ENCODE measurements at places on chromosomes 2 and 18.

- DNase-seq, result peak; percentile 76
Observed at GRCh38 chr2:37875403-37875906, 49.6 kb upstream of the RMDN2 start.

DNA sequence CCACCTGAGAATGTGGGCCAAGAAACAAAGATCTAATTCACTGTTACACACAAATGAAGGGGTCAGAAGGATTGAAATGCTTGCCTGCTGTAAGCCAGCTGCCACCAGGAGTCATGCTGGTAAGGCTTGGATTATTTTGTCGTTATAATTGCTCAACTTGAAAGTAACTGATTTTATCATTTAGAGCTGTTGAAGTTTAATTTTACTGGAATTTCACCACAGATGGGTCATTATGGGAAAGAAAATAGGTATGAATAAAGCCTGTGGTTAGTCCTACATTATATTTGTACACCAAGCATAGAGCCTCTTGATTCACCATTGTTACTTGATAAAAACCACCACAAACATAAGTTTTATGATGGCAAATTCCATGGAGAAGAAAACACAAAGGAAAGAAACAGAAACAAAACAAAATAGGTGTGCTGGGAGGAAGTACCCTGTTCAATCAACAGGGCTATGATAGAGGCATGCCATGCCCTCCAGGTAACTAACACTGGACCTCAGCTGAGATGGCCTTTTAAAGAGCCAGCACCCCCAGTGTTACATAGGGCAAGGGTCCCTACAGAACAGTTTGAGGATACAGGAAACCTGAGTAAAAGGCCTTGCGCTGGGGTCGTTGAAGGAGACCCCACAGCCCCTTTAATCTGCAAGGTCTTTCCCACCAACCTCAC is 3.0 kb downstream of the CLEC4F start:
- DNase-seq, result no peak

GRCh38 chr2:118049816-118050140 is 35.9 kb upstream of the CCDC93 start:
- no peak for DNase-seq

- DNase-seq, result no peak
Observed at GRCh38 chr2:11949732-11950523, 203.5 kb downstream of the LPIN1 start.

DNA sequence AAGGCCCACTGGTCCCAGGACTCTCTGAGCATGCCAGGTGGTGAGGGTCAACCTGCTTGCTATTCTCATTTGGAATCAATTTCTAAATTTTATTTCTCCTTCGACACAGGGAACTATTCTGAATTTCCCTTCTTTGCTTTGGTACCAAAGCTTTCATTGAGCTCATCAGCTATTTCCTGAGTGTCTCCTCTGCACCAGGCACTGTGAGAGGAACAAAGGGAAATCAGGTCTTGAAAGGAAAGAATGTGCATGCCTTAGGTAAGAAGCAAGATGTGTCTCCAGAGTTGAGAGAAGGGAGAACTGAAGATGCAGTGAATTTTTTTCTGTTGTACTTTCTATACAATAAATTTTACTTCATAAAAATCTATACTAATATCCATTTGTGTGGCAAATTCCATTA is 17.9 kb downstream of the SPATS2L start:
- no peak for DNase-seq

DNA sequence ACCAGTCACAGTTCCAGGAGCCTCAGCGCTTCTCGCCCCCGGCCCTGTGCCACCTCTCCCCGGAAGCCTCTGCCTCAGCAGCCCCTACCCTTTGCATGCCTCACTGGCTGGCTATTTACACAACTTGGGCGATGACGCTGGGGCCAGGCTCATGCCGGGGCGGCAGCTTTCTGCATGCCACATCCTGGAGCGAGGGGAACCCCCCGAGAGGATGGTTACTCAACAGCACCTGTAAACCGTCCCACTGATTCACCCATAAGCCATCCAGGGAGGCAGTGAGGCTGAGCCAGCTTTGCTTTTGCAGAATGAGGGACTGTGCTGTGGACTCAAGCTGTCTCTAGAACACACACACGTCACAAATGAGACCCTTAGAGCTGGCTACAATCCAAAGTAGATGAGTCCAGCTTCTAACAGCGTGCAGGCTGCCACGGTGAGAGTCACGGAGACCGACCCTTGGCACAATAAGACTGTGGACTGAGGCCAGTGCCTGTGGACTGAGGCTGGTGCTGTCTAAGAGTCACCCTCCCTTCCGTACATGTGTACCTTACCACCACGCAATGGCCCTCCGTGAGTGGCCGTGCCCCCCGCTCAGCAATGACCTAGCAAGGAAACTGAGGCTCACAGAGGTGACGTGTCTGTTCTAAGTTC is 45.6 kb upstream of the ODC1 start:
- DNase-seq, result peak; percentile 51

- DNase-seq, result no peak
Observed at GRCh38 chr18:25434745-25435144, 82.8 kb upstream of the ZNF521 start.

GRCh38 chr2:241272303-241273209 is 42.9 kb downstream of the HDLBP start:
- DNase-seq, result peak; percentile 71

DNA sequence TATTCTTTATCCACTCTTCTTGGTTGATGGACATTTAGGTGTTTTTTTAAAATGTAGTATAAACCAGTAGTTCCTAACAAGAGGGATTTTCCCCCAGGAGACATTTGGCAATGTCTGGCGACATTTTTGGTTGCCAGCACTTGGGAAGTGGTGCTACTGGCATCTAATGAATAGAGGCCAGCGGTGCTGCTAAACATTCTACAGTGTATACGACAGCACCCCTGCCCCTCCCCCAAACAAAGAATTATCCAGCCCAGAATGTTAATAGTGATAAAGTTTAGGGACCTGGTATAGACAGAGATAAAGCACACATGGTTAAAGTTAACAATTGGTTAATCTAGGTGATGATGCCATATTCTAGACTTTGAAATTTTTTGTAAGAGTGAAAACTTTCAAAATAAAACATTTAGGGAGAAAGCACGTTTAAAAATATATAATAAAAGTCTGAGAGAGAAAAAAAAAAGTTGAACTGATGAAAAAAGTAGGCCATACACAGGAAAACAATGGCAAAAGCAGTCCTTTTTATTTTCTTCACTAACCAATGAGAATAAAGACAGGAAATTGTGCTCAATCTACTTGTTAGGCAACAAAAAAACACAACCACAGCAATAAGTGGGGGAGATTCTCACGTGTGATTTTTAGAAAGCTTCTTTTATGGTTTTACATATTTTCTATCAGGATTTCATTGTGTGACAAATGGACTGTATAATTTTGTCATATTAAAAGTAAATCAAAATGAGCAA is 14.8 kb downstream of the FBXO48 start:
- no peak for DNase-seq

- peak; percentile 81 for DNase-seq
Observed at GRCh38 chr18:61635901-61636528, 256.8 kb downstream of the RNF152 start.

DNA sequence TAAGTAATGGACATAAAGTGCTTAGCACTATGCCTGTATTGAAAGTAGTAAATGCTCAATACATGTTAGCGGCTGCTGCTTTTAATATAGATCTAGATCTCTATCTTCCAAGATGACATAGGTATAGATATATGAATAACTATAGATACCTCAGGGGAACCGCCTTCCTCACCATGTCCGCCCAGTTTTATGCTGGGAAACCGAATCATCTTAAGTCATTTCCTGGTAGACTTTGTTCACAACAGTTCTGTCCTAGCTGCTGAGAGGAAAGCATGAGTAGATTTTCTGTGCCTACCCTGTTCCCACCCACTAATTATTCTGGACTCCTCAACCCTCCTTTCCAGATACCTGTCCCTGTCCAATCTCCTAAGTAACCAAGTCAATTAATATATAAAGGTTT is 21.6 kb upstream of the ITM2C start:
- no peak for DNase-seq

GRCh38 chr2:19124135-19124534 is 234.3 kb downstream of the OSR1 start:
- no peak for DNase-seq

GRCh38 chr18:33560686-33561370 is 17.2 kb upstream of the ASXL3 start:
- peak; percentile 88 for DNase-seq

GRCh38 chr2:196546151-196546919 is 93.2 kb upstream of the CCDC150 start:
- DNase-seq, result no peak

- DNase-seq, result no peak
Observed at GRCh38 chr2:12928775-12929401, 212.2 kb downstream of the TRIB2 start.

GRCh38 chr2:23563673-23564614 is 179.0 kb downstream of the KLHL29 start:
- DNase-seq, result no peak

- peak; percentile 58 for DNase-seq
Observed at GRCh38 chr2:236166796-236167296, 1.3 kb downstream of the GBX2 start.

DNA sequence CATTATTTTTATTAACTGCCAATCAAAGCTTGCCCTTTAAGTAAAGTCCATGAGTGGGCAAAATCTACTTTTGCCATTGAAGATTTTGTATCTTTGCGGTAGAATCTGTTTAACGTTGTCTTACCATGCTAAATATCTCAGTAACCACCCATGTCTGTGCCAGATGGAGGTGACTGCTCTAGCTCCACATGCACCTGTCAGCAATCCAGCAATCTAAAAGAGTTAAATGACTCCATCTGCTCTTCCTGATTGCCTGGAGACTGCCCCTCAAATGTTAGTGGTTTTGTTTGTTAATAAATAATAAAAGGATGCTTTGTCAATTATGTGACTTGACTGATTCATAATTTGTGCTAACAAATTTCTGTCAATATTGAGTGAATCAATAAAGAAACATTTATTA is 141.7 kb downstream of the RBM43 start:
- no peak for DNase-seq

DNA sequence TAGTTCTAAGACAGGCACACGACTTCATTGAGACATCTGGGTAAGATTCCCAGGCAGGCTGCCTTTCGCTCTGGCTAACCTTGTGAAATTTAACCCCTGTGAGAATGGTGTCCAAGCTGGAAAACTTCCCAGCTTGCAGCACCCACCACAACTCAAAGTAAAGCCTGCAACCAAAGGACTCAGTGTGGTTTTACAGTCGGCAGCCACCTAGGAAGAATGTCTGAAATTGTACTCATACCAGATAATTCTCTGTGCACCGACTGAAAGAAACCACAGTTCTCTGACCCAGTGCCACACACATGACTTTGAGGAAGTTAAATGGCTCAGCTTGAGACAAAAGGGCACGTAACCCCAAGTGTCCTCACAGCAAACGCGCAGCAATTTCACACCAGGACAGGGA is 125.7 kb downstream of the RBMS1 start:
- peak; percentile 88 for DNase-seq

GRCh38 chr2:26691161-26691560 is 1.4 kb upstream of the KCNK3 start:
- DNase-seq, result peak; percentile 64

DNA sequence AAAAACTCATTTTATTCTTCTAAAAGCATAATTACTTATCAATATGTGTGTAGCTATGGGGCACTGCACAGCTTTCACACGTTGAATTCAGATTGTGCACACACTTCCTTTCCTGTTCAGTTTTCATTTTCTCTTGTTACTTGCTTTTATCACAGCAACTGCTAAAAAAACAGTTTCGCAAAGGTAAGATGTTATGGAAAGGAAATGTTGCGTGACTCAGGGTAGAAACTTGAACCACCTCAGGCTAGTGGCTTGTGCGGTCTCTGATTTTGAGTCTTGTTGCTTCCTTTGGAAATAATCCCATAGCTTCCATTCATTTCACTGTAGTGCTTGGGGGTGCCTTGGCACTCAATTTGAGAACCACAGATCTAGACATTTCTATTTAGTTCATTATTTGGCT is 171.9 kb downstream of the FMNL2 start:
- DNase-seq, result no peak

GRCh38 chr2:193581807-193582206 is 1387.1 kb upstream of the TMEFF2 start:
- DNase-seq, result no peak

DNA sequence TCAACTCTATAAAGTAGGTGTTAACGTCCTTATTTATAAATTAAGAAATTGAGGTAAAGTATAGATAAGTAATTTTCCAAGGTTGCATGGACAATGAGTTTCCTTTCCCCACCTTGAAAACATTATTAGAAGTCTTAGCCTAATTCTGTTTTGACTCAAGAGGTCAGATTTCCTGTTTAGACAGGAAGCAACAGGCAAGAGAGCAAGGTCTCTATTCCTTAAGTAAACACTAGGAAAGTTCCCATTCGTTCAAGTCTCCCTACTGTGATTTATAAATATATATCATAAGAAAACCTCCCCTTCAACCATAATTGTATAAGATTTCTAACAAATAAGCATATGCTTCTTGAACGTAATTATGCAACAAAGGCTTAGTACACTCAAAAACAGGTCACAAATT is 40.3 kb downstream of the CLASP1 start:
- DNase-seq, result no peak

DNA sequence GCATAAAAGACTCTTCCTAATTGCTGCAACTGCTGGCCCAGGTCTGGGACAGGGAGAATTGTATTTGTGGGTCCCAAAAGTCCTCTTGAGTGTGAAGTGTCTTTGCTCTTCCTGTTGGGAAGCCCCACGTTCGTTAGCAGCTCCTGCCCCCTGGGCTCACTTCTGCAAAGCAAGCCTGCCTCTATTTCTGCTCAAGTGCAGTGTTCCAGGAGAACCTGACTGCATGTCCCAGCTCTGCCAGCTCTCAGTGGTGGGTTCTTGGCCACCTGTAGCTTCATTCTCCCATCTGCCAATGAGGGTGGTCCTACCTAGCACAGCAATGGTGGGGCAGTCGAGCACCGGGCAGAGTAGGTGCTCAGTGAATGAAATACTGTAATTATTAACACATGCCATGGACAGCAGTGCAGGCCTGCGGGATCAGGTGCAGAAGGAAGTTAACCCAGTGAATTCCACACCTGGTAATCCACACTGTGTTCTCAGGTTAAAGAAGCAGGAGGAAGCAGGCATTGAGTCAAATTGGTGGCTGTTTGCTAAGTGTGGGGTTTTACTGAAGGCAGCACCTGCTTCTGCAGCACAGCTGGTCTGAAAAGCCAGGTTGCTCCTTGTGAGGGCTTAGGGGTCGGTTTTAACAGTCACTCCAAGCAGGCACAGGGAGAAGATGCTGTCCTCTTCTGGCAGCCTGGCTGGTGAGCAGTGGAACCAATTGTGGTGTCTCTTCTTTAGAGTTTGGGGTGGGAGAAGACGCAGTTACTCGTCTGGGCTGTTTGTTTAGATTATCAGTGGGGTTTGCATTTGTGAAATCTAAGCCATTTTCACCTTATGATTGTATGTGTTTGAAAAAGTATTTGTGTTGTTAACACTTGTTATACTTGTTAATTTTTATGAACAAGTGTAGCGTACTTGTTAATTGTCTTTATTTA is 54.3 kb downstream of the DGKD start:
- DNase-seq, result peak; percentile 54

DNA sequence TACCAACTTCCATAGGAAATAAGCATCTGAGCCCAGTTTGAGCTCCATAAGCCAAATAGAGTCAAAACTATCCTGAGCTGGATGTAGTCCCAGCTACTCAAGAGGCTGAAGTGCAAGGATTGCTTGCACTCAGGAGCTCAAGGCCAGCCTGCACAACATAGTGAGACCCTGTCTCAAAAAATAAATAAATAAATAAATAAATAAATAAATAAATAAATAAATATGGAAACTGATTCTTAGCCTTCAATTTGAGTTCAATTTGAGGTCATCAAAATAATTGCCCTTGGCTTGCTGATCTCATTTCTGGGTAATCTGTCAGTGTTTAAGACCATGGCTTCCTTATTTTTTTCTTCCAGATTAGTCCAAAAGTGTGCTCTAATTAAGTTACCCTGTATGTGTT is 184.9 kb upstream of the CDH20 start:
- DNase-seq, result no peak

- no peak for DNase-seq
Observed at GRCh38 chr2:86393521-86394491, 47.4 kb upstream of the KDM3A start.

Data from islet precursor cell (in vitro differentiated cells).